ENCODE measurements at places on chromosomes 13 and 19.

DNA sequence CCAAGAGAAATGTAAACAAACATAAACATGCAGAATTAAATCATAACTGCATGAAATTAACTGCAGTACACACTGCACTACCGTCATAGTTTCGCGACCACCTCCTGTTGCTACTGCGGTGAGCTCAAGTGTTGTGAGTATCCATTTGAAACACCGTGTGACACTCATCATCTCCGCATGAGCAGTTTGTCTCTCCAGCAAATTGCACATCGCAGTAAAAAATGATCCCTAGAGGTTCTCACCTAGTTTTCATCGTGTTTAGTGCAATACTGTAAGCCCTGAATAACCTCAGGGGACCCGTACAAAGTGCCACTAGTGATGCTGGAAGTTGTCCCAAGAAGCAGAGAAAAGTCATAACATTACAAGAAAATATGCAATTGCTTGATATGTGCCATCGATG lies 147.7 kb downstream of the DPF1 start:
- DNase-seq: no peak

DNA sequence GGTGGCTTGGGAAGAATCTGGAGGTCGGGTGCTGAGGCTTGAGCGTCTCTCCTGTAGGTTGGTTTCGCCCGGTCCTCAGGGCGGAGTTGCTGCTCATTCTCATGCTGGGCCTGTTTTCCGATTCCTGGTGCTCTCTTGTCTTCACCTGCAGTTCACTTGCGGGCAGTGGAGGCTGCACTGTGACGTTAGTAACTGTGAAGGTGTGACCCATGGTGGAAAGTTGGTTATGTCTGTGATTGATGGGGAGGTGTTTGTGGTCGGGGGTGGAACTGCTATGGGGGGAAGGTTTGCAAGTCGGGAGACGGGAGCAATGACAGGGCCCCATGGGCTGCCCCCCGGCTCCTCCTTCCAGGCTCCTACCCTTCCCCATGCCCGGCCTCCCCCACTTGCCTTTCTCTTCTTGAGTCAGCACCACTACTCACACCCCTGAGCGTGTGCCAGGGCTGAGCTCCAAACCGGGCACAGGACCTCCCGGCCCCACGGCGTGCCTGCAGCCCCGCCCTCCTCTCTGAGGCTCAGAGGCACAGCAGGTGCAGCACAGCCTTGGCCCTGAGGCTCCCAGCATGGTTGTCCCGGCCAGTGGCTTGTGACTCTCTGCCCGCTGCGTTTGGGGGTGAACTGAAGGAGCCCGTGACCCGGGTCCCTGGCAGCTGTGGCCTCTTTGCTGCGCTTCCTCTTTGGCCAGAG lies 79.1 kb downstream of the ATP11A start:
- no peak for DNase-seq

- no peak for DNase-seq
Observed at GRCh38 chr19:49845414-49845813, 5.5 kb upstream of the PTOV1 start.

GRCh38 chr13:102582256-102582655 lies 14.5 kb upstream of the TPP2 start:
- DNase-seq: no peak

GRCh38 chr13:94641409-94641941 lies 39.8 kb downstream of the GPR180 start:
- DNase-seq: peak; percentile 69

- no peak for DNase-seq
Observed at GRCh38 chr13:59461411-59461810, 702.3 kb downstream of the DIAPH3 start.

DNA sequence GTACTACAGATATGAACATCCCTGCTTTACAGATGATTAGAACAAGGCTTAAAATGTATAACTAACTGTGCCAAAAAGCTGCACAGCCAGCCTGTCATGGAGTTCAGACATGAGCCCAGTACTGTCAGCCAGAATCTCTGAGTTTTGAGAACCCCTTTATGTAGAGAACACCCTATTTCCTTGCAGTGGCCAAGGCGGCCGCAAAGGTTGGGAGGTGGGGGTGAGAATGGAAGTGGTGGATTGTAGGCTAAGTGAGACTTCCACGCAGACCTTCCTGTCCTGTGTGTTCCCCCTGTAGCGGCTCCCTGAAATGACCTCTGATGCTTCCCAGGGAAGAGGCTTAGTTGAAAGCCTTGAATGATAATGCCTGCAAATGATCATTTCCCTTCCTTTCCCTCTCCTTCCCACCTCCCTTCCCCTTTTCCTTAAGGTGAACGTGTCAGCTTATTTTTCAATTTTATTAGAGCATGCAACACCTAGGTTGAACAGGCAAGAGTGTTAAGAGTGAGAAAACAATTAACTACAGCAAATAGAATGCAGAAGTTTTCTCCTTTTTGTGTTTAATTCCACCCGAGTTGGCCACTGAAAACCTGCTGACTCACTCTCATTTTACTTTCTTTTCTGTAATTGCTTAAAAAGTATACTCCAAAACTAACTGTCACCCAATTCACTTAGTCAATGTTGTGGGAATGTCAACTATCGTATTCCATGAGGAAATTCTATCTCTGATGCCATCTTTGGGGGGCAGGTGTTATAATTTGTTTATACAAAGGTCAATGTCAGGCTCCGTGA lies 167.0 kb upstream of the EDNRB start:
- DNase-seq: no peak

GRCh38 chr13:53150568-53150967 lies 122.0 kb downstream of the OLFM4 start:
- DNase-seq: no peak

- DNase-seq: no peak
Observed at GRCh38 chr13:111915104-111915551, 151.8 kb upstream of the SOX1 start.

- DNase-seq: peak; percentile 88
Observed at GRCh38 chr13:49502954-49503353, 7.2 kb downstream of the PHF11 start.

GRCh38 chr13:39341251-39341650 lies 261.7 kb downstream of the LHFPL6 start:
- DNase-seq: no peak

DNA sequence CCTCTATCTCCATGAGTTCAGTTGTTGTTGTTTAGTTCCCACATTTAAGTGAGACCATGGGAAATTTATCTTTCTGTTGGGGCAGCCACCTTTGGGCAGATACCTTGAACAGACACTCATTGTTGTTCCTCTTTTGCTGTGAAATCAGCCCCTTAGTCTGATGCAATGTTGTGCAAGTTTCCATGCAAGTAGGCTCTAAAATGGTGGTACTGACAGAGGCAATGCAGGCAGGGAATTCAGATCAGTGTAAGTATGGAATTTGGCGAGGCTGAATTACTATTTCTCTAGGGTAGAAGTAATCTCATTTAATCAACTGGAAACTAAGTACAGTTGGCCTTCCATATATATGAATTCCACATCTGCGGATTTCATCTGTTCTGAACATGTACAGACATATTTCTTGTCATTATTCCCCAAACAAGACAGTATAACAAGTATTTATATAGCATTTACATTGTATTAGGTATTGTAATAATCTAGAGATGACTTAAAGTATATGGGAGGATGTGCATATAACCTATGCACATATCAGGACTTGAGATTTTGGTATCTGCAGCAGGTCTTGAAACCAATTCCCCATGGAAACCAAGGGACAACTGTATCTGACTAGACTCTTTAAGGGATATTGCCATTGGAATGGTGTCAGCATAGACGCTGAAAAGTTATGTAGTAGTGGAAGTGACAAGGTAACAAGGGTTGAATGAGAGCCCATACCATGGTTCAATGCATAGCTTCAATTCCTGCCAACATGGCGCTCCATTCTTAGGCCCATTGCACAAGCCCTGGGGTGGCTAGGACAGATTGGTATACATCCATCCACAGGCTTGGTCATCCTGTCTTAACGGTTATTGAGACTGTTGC lies 281.5 kb upstream of the HTR2A start:
- no peak for DNase-seq

DNA sequence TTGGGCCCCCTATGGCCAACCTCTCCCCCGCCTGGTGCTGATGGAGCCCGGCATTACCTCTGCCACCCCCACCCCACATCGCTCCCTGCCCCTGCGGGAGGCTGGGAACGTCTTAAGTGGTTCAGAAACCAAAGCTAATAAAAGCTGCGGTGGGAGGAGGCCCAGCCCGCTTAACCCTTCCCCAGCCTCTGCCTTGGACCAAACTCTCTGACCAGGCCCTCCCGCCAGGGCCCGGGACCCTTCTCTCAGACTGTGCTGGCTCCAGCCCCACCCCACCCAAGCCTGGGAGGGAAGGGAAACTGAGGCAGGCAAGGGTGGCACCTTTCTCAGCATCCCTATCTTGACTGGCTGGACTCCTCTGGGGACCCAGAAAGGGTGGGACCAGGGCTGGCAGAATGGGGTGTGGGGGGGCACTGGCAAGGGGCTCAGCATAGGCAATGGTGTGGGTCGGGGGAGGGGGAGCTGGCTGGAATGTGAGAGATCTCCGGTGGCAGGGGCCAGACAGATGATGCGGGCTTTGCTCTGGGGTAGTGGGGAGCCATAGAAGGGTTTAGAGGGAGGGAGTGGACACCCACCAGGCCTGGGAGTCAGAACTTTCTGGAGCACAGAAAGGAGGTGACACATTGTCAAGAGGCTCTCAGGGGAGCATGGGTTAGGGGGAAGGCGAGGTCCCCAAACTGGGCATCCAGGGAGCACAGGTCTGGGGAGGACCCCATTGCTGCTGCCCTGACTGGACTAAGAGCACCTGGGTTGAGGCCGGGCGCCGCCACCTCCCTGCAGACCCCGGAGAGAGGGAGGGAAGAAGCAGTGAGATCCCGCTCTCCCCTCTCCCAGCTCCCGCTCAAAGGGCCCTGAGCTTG lies 21.9 kb downstream of the SMIM24 start:
- DNase-seq: peak; percentile 31

DNA sequence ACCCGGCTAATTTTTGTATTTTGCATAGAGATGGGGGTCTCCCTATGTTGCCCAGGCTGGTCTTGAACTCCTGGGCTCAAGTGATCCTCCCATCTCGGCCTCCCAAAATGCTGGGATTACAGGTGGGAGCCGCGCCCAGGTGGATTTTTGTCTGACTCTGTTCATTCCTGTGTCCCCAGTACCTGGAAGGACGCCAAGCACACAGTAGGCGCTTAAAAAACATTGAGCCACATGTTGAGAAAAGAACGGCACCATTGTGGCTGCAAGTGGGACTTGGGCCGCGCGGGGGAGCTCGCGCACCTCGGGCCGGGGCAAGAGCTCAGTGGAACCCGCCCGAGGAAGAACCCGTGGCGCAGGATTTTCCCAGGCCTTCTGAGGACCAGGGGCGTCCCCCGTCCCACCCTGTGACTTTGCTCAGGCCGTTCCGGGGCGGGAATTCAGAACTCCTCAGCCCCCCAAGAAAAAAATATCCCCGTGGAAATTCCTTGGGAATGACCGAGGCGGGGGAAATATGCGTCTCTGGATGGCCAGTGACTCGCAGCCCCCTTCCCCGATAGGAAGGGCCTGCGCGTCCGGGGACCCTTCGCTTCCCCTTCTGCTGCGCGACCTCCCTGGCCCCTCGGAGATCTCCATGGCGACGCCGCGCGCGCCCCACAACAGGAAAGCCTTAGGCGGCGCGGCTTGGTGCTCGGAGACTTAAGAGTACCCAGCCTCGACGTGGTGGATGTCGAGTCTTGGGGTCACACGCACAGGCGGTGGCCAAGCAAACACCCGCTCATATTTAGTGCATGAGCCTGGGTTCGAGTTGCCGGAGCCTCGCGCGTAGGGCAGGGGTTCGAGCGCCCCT lies 1.4 kb upstream of the ICAM1 start:
- DNase-seq: peak; percentile 82

- DNase-seq: no peak
Observed at GRCh38 chr19:661427-662196, 1.4 kb downstream of the RNF126 start.

GRCh38 chr19:55258476-55258827 lies 365 bp downstream of the PPP6R1 start:
- peak; percentile 7 for DNase-seq

DNA sequence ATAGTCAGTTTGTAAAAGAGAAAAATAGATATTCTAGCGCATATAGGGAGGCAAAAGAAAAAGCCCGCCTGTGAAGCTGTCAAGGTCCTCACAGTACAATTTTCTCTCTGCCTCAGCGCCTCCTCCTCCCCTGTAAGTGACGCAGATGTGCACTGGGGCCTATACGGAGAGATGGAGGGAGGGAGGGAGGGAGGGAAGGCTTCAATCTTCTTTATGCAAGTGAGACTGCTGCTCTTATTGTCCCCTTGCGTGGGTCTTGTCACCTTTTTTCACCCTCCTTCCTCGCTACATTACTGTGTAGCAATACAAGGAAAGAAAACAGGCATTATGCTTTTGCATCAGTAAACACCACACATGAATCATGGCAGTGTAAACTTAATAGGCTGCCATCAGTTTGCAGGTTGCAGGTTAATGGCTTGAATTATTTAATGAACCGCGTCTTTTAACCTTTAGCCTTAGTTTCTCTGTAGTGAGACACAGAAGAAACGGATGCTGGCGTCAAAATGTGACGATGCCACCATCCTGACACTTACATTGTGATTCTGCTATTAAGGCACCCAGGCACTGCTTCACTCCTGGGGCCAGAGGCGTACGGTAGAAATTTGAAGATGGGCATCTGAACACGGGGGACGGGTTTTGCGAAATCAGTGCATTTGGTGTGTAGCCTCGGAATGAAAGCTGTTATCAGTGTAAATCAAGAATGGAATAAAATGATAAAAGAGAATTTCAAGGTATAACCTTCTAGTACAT lies at the start of gene KLHL1:
TSS of gene KLHL1 (minus strand) at position 97 of the 750 bp plus-strand sequence. CDS start 753 bp downstream, outside the sequence.
- DNase-seq: peak; percentile 1

- peak; percentile 25 for DNase-seq
Observed at GRCh38 chr19:40424637-40425449, 949 bp downstream of the SERTAD1 start.

DNA sequence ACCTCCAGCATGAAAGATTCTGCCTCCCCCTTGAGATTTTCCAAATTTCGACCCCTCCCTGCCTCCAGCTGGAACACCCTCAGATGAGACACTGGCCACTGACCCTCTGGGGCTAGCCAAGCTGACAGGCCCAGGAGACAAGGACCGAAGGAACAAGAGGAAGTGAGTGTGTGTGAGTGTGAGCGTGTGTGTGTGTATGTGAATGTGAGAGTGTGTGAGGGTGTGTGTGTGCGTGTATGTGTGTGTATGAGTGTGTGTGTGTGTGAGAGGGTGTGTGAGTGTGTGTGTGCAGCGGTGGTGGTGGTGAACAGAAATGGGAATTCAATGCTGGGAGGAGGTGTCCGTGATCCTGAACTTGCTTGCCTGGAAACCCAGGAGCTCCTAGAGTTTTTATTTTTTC lies 13.8 kb downstream of the HRC start:
- DNase-seq: no peak

GRCh38 chr13:109156181-109156935 lies 526.9 kb downstream of the MYO16 start:
- peak; percentile 89 for DNase-seq

DNA sequence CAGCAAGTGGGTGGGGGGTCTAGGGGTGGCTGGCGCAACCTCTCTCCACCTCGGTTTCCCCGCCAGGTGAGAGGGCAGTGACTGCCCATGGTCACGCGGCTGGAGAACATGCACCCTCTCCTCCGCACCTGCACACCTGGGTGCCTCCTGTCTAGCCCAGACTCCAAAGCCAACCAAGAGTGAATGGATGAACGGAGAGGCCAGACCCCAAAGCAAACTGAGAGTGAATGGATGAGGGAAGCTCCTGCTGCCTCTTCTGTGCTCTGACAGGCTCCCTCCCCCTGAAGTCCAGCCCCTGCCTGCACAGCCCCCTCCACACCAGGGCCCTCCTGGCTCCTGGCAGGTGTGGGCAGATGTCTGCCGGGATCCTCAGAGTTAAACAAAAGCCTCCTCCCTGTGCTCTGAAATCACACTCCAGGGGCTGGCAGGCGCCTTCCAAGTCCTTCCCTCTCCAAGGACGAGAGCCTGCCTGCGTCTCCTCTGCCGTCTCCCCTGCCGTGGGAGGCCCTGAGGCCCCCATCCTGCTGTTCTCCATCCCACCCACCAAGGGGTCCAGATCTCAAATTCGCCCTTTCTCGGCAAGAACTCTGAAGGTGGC lies 2.2 kb downstream of the SBNO2 start:
- peak; percentile 23 for DNase-seq
